RPMI8226 (cell line): ENCODE measurements at places on chromosomes 12 and 14.

- peak; percentile 75 for DNase-seq
Measured at GRCh38 chr12:57001448-57001906, 4.9 kb downstream of the ZBTB39 start.

DNA sequence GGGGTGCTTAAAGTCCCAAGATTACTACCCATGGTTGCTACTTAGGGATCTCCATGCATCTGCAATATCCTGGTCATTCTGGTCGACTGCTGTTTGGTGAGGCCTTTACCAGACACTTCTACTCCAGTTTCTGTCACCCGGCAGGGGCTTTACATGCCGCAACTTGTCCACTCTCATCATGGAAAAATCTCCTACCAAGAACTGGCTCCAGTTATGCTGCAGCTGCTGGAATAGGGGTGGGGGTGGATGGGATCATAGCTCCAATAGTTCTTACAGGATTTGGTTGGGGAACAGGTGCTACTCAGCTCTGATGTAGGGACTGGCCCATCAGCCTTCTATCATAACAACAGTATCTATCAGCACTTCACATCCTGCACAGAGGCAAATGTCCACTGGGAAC, 51.6 kb downstream of the SPTB start:
- no peak for DNase-seq

- no peak for DNase-seq
Measured at GRCh38 chr14:60222820-60223219, 26.2 kb upstream of the PPM1A start.

DNA sequence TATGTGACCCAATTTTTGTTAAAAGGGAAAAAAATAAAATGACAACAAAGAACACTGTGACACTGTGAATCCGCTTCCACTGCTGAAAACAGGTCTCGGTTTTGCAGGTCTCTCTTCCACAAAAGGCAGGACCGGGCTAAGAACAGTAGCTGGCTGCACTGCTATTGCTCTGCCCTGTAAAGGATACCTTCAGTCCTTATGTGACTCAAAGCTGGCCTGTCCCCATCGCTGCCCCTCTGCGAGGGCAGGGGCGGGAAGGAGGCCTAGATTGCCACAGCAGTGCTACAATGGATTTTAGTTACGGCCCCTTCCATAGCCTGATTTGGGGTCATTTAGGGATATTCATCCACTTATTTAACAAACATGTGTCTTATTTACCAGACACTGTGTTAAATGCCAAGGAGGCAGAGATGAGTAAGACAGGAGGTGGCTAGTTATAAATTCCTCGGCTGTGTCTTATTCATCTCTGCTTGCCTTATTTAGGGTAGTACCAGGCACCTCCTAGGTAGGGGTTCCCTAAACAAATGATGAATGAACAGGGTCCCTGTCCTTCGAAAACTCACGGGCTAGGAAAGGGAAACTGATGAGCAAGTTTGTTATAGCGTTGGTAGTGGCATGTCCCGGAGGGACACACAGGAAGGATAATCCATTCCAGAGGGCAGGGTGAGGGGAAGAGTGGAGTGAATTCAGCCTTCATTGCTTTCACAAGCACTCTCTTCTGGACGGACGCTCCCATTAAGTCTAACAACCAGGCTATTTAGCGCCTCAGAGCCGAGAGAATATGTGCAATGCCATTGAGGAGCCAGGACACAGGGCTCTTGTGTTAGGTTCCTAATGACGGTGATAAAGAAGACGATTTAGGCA, 73.3 kb downstream of the EID3 start:
- no peak for DNase-seq

- DNase-seq: no peak
Measured at GRCh38 chr12:51324953-51325352, 979 bp upstream of the BIN2 start.

- no peak for DNase-seq
Measured at GRCh38 chr14:89983375-89983774, 27.6 kb downstream of the TDP1 start.

DNA sequence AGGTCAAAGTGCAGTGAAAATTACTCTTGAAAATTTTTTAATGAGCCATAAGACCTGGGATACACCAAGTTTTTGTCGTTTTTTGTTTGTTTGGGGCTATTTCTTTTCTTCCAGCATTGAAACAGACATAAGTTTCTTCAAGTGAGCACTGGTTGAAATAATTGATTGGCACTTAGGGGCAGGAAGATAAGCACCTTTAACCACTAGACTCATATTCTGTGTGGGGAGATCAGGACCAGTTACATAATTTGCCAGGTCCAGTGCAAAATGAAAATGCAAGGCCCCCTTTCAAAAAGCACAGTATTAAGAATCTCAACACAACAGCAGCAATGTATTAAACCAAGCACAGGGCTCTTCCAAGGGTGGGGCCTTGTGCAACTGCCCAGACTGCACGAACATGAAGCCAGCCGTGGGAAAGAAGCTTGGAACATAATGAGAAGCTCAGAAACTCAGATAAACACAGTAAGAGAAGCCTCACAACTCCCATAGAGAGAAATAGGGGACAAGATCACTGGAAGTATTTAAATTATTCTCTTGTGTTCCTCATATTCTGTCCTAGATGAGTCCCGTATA, 3.2 kb upstream of the TCP11L2 start:
- DNase-seq: no peak

- DNase-seq: peak; percentile 96
Measured at GRCh38 chr14:58297762-58298476, 436 bp upstream of the ARID4A start.

DNA sequence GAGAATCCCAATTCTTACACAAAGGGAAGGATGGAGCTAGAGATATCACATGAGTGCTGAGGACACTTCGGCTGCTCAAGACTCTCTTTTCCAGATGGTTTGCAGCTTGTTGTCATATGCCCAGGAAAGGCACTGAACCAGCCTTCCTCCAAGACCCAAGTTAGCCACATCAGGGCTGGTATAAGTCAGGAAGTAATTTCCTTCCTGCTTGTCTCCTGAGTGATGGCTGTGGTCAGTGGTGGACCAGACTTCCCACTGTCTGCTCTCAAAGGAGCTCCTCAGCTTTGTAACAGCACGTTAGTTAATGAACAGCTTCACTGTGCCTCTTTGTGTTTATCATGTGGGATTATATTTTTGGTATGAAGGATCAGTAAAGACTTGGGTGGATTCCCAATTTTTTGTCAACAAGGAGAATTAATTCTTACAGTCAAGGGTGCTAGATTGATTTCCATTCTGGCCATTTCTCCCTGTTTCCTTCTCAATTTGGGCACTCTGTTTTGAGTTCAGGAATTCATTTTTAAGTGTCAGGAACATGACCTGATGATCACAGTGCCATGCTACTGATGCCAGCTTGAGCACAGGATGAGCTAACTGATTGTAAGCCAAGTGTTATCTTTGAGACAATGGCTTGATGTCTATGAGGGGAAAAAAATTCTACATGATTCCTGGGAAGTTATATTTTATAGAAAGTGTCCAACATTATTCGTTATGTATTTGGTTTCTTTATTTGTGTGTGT, 145.8 kb downstream of the GCH1 start:
- no peak for DNase-seq

GRCh38 chr14:97748616-97749015, 951.4 kb downstream of the VRK1 start:
- DNase-seq: no peak

- no peak for DNase-seq
Measured at GRCh38 chr12:48615681-48616080, 45.8 kb upstream of the LALBA start.

DNA sequence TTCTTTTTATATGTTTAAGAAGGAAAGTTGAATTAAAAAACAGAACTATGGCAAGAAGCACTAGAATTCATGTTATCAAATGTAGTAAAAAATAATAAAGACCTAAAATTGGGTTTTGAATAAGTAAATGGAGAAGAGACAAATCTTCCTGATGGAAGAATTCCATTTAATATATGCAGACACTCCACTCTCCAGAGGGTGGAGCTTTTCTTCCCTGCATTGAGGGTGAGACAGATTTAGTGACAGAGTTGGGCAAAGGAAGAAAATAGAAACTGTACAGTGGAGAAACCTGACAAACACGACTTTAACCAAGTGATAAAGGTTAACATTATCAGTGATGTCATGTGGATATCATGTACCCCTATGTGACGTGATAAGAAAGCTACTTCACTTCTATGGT, 217.6 kb downstream of the PRKD1 start:
- no peak for DNase-seq

GRCh38 chr14:91835197-91835919, 32.0 kb downstream of the TC2N start:
- no peak for DNase-seq

DNA sequence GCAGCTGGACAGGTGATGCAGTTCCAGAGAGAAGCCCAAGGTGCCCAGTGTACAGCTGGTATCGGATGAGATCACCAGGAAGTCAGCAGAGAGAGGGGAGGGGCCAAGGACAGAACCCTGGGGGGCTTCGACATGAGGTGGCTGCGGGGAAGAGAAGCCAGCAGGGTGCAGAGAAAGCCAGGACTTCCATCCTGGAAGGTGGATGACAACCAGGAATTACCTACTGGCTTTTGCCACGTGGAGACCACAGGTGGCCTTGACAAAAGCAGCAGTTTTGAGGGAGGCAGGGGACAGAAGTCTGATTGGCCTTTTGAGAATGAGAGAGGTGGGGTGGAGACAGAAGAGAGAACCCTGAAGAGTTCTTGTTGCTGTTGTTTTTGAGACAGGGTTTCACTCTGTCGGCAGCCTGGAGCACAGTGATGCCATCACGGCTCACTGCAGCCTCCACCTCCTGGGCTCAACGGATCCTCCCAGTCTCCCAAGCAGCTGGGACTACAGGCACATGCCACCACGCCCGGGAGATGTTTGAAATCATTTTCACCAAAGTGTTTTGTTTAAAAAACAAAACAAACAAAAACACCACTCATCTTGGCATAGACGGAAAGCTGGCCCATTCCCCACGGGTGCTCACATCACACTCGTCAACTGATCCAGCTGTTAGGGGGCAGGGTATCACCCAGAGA, 35.2 kb downstream of the CDC42BPB start:
- DNase-seq: no peak

DNA sequence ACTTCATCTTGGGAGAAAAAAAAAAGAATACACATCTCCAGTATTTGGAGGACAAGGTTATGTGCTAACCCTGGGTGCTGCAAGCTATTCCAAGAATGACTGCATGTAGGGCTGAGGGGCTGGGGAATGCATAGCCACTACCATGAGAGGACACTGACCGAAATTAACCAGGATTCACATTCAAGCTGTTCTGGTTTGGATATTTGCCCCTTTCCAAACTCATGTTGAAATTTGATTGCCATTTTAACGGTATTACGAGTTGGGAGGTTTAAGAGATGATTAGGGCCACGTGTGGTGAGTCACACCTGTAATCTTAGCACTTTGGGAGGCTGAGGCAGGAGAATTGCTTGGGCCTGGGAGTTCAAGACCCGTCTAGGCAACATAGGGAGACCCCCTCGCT, 18.5 kb upstream of the MARK3 start:
- no peak for DNase-seq

- DNase-seq: no peak
Measured at GRCh38 chr12:108191938-108192337, 62.9 kb downstream of the WSCD2 start.

DNA sequence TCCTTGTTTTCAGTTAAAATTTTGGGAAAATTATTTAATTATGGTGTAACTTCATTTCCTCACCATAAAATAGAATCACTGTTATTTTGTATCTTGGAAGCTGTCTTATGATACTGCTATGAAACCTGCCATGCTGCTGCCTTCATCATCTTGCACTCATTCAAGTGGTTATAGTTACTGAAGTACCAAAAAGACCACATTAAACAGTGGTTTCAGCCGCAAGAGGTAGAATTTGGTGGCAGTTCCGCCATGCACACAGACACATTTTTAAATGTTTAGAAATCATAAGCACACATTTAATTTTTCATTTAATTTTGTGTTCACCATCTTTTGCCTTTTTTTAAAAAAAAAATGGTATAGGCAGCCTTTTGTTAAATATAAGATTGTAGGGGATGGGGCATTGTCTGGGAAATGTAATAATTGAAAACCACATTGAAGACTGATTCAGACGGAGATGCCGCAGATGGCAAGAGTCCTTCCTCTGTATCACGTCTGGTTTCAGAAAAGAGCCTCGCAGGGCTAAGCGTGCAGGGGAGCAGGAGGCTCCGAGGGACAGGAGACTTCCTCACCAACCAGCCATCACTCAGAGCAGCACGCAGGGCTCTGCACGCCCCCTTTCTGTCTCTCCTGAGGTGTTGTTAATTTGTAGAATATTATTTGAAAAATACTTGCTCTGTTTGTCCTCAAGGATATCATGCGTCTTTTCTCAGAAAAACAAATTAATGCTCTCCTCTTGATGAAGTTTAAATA, 115.2 kb upstream of the PELI2 start:
- peak; percentile 23 for DNase-seq

- DNase-seq: no peak
Measured at GRCh38 chr12:92030618-92031017, 115.0 kb downstream of the BTG1 start.

DNA sequence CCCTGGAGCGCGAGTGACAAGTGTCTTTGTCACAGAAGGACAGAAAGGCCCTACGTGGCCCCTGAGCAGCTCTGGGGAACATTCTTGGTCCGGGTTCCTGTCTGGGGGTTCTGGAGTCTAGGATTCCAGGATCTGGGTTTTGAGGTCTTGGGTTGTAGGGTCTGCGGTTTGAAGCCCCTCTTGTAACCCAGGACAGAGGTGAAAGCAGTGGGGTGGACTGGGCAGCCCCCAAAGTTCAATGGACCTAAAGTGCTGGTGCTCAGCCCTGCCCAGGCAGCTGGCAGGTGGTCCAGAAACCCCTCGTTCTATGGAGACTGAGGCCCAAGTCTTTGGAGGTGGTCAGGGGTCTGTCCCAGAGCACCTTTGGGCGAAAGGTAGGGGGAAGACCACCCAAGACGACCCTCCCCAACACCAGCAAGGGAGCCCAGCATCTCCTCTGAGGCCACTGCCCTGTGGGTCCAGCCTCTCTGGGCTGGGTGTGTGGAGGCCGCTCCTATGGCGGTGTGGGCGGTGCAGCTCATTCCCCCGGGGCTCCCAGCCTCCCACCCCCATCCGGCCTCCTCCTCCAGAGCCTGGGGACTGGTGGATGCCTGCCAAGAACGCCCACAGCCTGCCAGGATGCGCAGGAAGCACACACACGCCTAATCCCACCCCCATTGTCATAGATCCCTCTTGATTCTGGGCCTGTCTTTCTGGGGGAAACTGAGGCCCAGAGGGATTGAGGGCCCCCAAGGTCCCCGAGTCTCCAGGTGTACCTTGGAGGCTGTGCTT, 30.2 kb upstream of the ANKRD9 start:
- no peak for DNase-seq

GRCh38 chr14:89616852-89617341, 199.9 kb upstream of the FOXN3 start:
- peak; percentile 24 for DNase-seq

DNA sequence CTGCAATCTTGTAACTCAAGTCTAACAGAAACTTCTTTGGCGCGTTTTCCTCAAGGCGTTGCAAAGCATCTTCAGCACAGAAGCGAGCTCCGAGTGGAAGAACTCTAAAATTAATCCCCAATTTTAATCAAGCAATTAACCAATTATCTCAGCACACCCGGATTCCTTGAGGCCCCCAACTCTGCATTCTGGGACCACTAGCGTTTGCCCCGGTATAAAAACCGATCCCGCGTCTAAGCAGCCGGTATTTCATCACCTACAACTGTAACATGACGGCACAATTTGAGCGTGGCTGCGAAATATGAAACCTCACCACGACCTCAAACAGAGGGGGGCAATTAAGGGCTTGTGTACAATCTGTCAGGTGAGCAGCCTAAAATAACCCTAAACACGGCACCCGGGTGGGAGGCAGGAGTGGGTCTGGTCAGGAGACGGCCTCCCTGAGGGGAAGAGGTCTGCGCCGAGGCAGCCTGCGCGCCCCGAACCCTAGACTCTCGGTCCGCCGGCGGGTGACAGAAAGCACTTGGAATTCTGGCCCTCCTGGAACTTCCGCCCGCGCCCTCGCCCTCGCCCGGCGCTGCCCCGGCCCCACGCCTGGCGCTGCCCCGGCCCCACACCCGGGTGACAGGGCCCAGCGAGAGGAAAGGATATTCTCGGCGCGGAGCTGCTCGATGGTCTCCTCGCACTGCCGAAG, 594 bp downstream of the ZCCHC8 start:
- peak; percentile 54 for DNase-seq
